ENCODE measurements at places on chromosomes 5 and 9.

DNA sequence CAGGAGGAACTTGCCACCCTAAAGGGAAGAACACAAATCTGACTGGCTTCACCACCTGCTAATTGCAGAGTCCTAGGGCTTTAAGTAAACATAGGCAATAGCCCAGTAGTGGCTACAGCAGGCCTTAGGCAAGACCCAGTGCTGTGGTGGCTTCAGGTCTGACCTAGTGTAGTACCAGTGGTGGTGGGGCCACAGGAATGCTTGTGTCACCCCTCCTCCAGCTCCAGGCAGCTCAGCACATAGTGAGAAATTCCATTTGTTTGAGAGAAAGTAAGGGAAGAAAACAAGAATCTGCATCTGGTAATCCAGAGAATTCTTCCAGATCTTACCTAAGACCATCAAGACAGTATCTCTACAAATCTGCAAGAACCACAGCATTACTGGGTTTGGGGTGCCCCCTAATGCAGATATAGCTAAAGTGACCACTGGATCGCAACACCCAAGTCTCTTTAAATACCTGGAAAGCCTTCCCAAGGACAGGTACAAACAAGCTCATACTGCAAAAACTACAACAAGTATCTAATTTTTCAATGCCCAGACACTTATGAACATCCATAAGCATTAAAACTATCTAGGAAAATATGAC, 102.6 kb upstream of the TRPM3 start:
- no peak for DNase-seq

GRCh38 chr5:169286572-169287300, 14.2 kb downstream of the SLIT3 start:
- no peak for DNase-seq

DNA sequence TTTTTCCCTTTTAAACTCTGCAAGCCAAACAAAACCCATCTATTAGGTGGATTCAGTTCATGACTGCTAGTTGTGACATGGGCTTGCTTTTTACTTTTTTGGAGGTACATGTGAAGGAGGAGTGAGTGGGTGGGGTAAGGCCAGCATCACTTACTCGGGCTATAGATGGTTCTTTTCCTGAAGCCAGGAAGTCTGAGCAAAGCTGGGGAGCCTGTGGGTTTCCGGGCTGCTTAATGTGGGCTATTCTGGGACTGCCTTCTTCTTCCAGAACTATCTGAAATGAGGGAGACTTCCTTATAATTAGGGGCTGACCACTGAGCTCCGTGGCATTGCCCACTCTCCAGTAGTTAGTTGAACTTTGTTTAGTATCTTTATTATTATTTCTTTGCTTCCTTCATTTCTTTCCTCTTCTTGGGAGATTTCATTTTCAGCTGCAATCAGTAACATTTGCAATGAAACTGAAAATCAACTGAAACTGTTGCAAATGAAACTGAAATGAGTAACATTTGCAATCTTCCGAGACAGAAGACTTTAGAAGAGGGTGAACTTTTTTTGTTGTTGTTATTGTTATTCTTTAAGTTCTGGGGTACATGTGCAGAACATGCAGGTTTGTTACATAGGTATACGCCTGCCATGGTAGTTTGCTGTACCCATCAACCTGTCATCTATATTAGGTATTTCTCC, 204.9 kb downstream of the LRRC70 start:
- no peak for DNase-seq

GRCh38 chr5:120239086-120239485, 225.0 kb upstream of the PRR16 start:
- DNase-seq: no peak

DNA sequence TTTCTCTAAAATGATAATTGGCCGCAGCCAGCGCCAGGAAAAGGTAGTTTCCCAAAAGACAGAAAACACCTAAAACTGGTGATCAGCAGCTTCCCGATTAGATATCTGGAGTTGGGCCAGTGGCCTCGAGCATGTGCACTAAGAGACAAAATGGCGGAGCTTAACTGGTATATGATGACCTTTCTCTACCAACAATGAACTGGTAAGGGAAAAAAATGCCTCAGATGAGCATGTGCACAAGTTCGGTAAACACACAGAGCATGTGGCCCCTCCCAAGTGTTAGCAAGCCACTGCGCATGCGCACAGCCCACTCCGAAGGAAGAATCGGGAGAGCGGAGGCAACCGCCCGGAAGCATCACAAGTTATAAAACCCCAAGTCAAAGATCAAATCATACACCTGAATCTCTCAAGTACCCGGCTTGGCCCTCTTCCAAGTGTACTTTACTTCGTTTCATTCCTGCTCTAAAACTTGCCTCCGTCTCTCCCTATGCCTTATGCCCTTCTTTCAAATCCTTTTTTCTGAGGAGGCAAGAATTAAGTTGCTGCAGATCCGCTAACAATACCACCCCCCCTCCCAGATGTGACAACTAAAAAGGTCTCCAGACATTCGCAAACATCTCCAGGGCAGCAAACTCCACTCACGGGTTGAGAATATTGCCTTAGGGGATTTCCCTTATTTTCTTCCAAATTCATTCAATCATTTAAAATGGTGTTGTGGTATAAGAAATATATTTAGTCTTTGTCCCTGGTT, 15.0 kb upstream of the PTBP3 start:
- peak; percentile 71 for DNase-seq

- DNase-seq: no peak
These were observed 2007.9 kb upstream of the CDH6 start for GRCh38 chr5:29185558-29185957.

- DNase-seq: no peak
These were observed 37.9 kb upstream of the SH3PXD2B start for GRCh38 chr5:172492097-172492840.

DNA sequence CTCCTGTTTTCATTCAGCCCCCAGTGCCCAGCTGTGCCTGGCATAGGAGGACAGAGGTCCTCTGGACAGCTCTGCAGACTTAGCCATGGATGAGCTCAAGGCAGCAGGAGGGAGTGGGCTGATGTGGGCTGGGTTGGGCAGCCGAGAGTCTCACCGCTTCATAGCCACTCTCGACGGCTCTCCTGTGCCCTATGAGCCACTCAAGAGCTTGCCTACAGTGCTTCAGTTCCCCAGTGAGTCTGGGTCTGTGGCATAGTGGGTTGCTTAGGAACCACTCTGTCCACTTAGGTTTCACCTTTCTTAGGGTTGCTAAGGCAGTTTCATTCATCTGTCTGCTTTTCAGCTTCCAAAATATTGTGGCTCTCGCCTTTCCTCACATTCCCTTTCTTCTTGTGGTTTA, 296.8 kb downstream of the ICE1 start:
- DNase-seq: no peak

DNA sequence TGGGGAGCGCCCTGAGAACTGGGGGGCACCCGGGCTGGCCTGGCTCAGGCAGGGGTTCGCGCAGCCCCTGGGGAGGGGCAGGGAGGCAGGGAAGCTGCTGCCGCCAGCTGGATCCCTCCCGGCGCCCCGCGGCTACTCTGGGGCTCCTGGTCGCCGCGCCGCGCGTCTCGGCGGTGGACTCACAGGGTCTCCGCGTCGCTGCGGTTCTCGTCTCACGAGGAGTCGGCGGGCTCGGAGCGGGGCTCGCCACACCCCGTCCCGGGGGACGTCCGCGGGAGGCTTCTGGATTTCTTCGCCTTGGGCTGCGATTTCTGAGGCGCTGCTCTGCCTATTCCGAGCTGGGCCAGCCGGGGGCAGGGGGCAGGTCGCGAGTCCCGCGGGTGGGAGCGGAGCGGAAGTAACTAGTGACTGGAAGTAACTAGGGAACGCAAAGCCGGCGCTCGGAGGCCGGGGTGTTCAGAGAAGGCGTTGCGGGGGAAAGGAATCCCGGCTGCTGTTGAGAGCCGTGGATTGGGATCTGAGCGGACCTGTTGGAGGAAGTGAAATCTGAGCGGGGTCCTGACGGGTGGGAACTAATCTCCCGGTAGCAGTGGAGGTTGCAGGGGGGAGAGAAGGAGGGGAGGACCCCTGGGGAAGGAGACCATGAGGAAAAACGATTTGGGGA, 511 bp downstream of the CYSTM1 start:
- DNase-seq: peak; percentile 59

GRCh38 chr9:131910572-131910971, 169.1 kb downstream of the MED27 start:
- no peak for DNase-seq

DNA sequence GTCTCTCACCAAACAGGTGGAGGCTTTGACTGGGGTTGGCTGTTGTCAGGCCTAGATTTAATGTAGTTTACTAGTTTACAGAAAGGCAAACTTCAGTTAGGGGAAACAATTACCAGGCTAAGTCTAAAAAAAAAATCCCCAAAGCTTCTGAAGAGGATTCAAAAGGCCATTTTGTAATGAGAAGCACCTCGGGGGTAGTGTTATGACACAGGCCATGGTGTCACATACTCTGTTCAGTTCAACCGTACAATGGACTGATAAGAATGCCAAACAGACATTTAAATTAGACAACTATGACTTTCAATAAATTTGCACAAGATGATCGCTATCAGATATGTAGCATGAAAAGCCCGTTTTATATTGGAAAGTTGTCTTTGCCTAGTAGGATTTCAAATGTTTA, 120.1 kb upstream of the PCA3 start:
- no peak for DNase-seq

GRCh38 chr9:89935115-89935514, 330.3 kb downstream of the GADD45G start:
- DNase-seq: no peak

DNA sequence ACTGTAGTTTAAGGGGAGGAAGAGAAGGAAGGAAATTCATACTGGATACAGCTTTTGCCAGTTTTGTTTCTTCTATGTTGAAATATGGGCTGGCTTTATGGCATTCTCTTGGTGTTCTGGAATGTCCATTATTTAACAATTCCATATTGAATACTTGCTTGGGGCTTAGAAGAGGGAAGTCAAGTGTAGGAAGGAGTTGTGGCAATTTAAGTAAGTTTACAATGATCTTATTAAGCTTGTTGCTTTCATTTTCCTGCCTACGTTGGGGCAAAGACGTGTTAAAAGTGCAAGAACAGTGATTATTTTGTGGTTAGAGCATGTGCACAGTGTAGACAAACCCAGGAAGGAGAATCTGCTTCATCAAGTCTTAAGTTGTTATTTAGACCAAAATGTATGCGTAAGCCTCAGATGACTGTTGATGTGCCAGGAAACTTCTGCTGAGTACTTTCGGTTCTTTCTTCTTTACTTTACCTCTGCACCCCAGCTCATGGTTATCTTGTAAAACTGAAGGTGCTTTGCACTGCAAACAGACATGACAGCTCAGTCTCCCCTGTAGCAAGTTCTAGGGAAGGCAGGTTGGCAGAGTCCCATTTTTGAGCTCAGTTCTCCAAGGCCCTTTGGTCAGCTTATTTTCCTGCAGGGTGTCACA, 75.8 kb downstream of the F2RL2 start:
- DNase-seq: no peak

DNA sequence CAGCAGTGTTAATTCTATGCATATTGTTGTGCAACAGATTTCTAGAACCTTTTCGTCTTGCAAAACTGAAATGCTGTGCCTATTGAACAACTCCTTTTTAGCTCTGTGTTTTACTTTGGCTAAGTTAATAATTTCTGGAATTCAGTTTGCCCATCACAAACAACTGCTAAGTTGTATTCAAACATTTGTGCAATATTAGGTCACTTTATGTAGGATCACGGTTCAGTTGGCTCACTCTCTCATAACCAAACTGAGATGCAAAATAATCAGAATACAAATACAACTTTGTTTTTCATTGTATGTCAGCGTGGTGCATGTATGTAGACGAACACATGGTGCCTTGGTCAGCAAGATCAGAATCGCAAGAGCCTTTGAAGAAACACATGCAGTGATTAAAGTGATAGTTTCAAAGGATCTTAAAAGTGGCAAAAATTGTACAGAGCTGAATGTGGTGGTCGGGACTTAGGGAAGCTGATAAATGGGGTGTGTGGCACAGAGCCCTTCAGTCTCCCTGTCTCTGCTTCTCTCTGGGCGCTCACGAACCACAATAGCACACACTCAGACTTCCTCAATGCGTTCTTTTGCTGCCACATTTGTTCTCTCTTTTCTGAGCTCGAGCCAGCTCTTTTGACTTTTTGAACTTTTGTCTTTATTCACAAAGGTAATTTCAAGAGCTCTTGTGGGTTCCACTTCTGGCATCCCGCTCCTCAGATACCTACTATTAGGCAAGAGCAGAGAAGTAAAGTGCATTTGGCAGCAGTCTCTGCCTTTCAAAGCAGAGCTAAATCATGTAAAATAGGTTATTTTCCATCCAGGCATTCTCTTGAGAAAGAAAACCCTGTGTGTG, 112.4 kb upstream of the CTSL start:
- DNase-seq: no peak

DNA sequence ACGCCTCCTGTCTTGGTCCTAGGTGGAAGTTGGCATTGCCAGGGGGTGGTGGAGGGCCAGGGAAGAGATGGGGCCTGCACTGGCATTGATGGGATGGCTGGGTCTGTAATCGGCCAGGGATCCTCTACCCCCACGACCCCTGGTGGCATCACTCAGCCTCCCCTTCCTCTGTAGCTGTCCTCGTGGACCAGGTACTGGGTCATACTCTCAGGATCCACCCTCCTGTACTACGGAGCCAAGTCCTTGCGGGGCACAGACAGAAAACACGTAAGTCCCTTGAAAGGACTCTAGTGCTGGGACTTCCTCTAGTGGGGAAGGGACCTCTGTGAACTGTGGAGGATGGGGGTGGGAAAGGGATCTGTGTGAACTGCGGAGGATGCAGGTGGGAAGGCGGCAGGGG, 52.1 kb upstream of the GARNL3 start:
- no peak for DNase-seq

DNA sequence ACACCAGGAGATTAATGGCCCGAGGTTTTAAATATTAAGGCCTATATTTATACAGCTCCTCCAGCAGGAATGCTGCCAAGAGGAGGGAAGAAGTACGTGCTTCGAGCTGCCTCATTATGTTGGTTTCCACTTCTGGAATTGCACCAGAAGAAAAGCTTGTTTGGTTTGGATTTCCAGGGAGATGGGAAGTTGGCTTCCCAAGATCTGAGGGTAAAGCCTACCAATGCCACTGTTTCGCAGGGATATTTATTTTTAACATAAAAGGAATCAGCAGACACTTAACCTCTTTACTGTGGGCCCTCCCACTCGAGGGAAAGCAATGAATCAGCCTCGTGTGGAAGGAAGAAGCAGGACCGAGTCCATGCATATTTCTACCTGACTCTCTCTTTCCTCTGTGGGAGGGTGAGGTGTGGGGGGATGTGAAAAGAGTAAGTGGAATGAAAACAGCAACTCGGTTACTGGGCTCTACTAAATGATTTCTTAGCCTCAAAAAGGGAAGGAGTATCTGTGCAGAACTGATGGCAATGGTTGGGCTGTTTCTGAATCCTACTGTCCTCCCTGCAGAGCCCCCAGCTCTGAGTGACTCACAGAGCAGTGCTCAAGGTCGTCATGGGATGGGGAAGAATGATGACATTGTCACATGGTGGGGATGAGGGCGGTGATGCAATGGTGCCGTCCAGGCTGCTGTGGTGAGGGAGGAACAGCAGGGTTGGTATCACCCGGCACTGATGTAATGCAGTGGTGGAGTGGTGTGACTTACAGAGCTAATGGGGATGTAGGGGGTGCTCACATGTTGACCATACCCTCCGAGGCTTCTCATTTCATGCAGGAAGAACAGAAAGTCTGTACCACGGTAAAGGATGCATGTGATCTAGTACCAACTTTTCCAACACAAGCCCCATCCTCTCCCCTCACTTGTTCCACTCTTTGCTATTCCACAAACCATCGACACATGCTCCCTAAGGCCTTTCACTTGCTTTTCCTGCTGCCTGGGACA, 215.0 kb upstream of the PANK3 start:
- DNase-seq: peak; percentile 18

GRCh38 chr9:135379540-135380267, 99.9 kb upstream of the PPP1R26 start:
- DNase-seq: no peak

GRCh38 chr5:176774216-176775171, 35.9 kb upstream of the UNC5A start:
- no peak for DNase-seq
